ENCODE measurements at places on chromosomes 2 and 18. TPM values are rescaled to one million over a fixed set of nuclear protein-coding genes. Genes with fewer than 3 reads are reported as not detected.

ACKR3 gene
- total RNA-seq = 1.7 TPM

CFC1 gene
- not detected for total RNA-seq

GLI2 gene
- 4.7 TPM for total RNA-seq

TMSB10 gene
- 10,596 TPM for total RNA-seq

- no peak for DNase-seq
Measured at GRCh38 chr18:56929886-56930285, 217.0 kb upstream of the BOD1L2 start.

DNA sequence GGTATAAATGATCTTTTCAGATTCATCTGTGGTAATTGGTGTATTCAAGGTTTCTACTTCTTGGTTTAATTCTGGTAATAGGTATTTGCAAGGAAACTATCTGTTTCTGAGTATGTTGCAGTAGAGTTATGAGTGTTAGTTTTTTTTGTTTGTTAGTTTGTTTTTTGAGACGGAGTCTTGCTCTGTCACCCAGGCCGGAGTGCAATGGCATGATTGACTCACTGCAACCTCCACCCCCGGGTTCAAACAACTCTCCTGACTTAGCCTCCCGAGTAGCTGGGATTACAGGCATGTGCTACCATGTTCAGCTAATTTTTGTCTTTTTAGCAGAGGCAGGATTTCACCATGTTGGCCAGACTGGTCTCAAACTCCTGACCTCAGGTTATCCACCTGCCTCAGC, 60.9 kb upstream of the IL1R2 start:
- no peak for DNase-seq

- DNase-seq = no peak
Measured at GRCh38 chr2:148978706-148979105, 59.8 kb upstream of the LYPD6B start.

- DNase-seq = peak; percentile 99
Measured at GRCh38 chr2:85772019-85772745, 18.4 kb downstream of the ATOH8 start.
